ENCODE measurements at places on chromosomes 7 and 10.

- no peak for DNase-seq
These were observed 180.0 kb downstream of the LRMDA start for GRCh38 chr10:75611172-75611992.

DNA sequence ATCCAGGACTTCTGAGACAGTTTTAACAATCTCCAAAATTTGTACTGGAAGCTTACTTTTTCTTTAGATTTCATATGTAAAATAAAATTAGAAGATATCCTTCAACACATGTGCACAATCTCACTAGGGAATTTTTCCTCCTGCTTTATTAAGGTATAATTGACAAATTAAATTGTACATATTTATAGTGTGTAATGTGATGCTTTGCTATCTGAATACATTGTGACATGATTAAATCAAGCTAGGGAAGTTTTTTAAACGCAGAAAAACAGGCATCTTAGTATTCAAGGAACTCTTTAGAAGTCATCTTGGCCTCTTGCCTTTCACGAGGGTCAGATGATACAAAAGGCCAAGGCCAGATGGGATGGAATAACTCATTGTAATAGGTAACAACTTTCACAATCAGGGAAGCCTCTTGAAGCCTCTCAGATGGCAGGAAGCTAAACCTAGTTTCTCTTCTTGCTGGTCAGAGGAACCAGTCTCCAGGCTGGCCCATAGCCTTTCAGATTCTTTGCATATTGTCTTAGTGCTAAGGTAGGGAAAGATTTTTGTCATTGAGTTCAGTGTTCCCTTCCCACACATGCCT, 78.7 kb downstream of the RHOBTB1 start:
- DNase-seq = no peak

GRCh38 chr7:87218796-87219544, 562 bp downstream of the TMEM243 start:
- no peak for DNase-seq

GRCh38 chr10:32489901-32490300, 44.0 kb downstream of the CCDC7 start:
- DNase-seq = no peak

GRCh38 chr10:119859420-119860258, 13.0 kb downstream of the MCMBP start:
- DNase-seq = no peak

- DNase-seq = no peak
These were observed 86.2 kb upstream of the DYNC1I1 start for GRCh38 chr7:95686109-95686508.

DNA sequence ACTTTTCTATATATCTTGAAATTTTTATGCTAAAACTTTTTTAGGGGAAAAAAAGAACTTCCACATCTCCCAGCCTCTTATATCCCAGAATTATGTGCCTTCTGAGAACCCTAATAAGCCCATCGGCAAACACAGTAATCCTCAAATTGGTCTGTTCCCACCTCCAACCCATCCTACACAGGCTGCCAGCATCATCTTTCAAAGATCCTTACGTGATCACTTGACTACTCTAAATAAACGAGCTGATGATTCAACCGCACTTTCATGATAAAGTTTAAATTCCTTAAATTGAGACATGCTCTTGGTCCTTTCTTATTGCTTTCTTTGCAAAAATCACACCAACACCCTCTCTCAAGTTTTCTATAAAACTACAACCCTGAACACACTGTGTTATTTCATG, 52.5 kb downstream of the MPP7 start:
- DNase-seq = no peak

DNA sequence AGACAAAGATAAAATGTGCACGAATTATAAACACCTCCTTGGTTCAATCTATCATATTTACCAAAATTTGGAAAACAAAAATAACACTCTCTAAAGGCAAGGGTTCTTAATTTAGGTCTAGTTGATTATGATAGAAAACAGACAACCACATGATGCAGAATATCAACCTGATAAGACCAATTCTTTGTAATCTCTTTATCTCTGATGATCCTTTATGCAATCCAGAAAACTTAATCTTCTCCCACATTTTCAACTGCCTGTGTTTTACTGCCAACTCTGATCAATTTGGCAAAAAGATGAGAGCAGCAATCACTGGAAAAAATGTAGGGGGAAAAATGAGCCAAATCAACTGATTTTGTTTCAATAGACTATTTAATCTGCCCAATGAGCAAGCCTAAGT, 148.5 kb downstream of the LRRN3 start:
- DNase-seq = no peak

GRCh38 chr7:1011297-1012003, 28.5 kb downstream of the CYP2W1 start:
- no peak for DNase-seq

- DNase-seq = no peak
These were observed 3.4 kb upstream of the IL6 start for GRCh38 chr7:22723637-22724036.

GRCh38 chr7:132251327-132251659, 325.0 kb downstream of the PLXNA4 start:
- no peak for DNase-seq

- no peak for DNase-seq
These were observed 321.2 kb downstream of the PTPRN2 start for GRCh38 chr7:158266426-158266816.

GRCh38 chr7:42340436-42340835, 103.4 kb upstream of the GLI3 start:
- no peak for DNase-seq

DNA sequence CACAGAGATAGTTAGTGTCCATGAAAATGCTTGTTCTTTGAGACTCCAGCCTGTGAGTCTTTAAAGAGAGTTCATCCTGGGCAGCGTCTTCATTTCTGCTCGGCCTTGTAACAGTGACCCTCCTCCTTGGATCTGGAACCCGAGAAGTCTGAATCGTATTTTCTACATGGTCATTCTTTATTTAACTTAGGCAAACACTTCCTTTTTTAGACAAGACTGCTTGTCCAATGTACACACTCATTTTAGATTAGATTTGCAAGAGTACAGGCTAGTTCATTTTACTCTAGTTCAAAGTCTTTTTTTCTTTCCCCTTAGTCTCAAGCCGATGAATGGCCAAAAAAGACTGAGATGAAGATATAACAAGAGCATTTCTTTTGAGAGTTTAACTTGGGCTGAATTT, 133.5 kb downstream of the CHN2 start:
- DNase-seq = no peak

- DNase-seq = no peak
These were observed 82.2 kb upstream of the NRP1 start for GRCh38 chr10:33416691-33417090.

DNA sequence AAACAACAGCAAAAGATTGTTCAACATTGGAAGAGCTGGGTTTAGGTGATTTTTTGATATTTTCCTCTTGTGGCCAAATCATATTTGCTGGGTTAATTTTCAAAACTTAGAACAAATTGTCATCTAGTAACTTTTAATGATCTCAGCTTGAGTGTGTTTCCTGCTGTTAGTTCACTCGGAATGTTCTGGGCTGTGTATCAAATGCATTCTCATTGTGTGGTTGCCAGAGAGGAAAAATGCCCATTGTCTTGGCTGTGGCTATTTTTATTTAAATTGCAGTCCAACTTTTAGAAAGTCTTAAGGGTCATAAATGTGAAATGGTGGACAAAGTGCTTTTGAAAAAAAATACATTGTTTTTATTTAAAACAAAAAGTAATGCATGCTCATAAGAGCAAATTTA, 542.0 kb downstream of the TNS3 start:
- DNase-seq = no peak

GRCh38 chr10:62095181-62096122, 173.2 kb downstream of the RTKN2 start:
- no peak for DNase-seq

DNA sequence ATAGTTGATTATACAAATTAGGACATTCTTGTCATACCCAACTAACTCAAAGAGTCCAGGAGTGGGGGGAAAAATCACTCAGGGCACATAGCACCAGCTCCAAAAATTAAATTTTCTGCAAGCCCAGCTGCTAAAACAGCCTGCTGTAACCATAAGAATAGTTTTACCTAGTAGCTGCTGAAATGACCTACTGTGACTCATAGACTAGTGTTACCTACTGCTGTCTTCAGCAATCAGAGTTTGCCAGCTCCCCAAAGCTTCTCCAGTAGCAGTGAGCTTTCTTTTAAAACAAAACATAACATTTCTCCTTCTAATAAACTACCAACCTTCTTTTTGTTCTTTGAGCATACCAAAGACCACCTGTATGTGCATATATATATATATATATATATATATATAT, 4.2 kb upstream of the ARHGAP12 start:
- no peak for DNase-seq

GRCh38 chr10:114174695-114175188, 739 bp upstream of the CCDC186 start:
- no peak for DNase-seq

DNA sequence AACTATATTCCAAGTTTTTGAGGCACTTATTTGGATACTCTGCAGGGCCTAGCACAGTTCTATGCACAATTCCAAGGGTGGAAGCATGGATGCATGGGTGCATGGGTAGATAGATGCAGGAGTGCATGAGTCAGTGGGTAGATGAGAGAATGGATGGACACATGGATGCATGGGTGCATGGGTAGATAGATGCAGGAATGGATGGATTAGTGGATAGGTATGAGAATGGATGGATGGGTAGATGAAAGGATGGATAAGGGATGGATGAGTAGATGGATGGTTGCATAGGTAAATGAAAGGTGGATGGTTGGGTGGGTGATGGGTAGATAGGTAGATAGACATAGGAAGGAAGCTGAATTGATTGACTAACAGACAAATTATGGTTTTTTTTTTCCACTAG, 15.6 kb downstream of the PNLIPRP2 start:
- no peak for DNase-seq

GRCh38 chr7:41058986-41059741, 643.7 kb downstream of the INHBA start:
- DNase-seq = no peak

GRCh38 chr7:155774947-155775346, 37.3 kb downstream of the SHH start:
- DNase-seq = no peak

- no peak for DNase-seq
These were observed 79.0 kb downstream of the TFEC start for GRCh38 chr7:115951547-115951946.

GRCh38 chr7:22372863-22373262, 15.9 kb upstream of the RAPGEF5 start:
- DNase-seq = no peak

DNA sequence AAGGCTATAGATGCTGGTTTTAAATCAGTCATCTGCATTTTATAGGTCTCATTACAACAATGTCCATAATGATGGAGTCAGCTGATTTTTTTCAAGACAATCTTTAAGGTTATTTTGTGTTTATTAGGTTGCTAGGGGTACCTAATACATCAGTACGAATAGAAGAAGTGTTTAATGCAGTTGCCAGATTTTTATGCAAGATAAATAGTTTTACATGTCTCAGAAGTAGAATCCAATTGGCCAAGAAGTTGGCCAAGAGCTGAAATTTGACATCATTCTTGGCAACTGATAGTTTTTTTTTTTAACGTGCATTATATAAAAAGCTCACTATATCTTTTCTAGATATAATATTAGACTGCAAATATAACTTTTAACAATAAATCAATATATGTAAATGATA, 208.5 kb downstream of the TRIL start:
- DNase-seq = no peak

GRCh38 chr10:95416973-95417372, 126.2 kb upstream of the PDLIM1 start:
- DNase-seq = no peak

- DNase-seq = no peak
These were observed 236.9 kb downstream of the SLC25A13 start for GRCh38 chr7:96084881-96085553.

- no peak for DNase-seq
These were observed 9.8 kb upstream of the PARD3 start for GRCh38 chr10:34824870-34825269.

DNA sequence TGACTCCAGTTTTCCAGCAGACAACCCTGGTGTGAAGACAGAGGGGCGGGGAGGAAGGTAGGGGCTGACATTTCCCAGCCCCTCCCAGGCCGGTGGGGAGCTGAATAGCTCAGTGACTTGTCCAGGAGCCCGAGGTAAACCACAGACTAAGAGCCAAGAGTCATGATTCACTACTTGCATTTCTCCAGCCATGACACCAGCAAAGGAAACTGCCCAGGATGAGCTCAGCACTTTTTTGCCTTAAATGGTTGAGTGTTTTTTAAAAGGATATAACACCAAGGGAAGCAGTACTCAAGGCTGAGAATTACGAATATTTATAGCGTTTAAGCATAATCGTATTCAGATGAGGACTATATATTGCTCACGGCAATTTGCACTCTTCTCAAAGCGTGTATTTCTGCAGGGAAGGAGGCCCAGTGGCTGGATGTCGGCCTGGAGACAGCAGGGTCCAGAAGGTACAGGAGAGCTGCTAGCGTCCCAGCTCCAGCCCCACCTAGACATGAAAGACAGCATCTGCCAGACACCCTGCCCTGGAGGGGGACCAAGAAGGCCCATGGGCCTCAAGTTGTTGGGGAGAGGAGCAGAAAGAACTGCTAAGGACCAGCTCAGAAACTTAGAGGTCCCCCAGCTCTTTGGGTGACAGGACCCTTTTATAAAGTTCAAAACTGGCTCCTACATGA, 141.4 kb downstream of the GRID1 start:
- no peak for DNase-seq

GRCh38 chr7:136399385-136399784, 422.2 kb upstream of the MTPN start:
- DNase-seq = no peak

DNA sequence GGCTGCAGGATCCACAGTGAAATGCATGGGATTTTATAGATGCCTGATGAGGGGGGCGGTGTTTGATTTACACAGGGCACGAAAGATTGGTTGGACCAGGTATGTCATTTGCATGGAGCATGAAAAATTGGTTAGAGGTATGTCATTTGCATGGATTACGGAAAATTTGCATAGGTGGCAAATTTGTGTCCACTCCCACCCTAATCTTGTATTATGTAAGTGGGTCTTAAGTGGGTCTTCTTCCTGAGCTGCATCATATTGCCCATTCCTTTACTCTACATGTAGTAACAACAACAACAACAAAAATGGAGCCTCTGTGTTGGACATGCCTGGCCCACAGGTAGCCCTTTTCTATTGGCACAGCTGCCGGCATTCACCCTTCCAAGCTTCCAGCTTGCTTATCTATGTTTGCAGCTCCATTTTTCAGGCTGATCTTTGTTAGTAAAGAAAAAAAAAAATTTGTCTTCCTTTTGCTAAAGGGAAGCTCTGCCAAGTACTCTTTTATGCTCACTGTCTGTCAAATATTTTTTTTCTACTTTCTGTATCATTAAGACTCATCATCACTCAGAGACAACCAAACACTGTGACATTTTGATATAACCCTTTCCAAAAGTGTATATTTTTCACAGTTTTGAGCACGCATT, 10.3 kb upstream of the ZNF273 start:
- no peak for DNase-seq

GRCh38 chr7:81607987-81608386, 161.9 kb downstream of the HGF start:
- no peak for DNase-seq

GRCh38 chr10:45418849-45419675, 45.0 kb downstream of the ALOX5 start:
- DNase-seq = peak; percentile 39

- DNase-seq = no peak
These were observed 125.6 kb upstream of the STEAP4 start for GRCh38 chr7:88432301-88432700.
